T-cell (primary cell): ENCODE measurements at places on chromosomes 2 and 18.
A peak's percentile ranks its signal among the peaks of the same experiment; 100 is the strongest.

- peaks cover 5% of the 10 kb centered on the region for H3K27me3 ChIP-seq
- no peaks in the 10 kb centered on the region for H3K4me1 ChIP-seq
- no peak overlapping the region for H3K27ac ChIP-seq
- H3K4me3 ChIP-seq, result no peak overlapping the region
Observed at GRCh38 chr18:41936471-41937134, 18.4 kb upstream of the PIK3C3 start.

DNA sequence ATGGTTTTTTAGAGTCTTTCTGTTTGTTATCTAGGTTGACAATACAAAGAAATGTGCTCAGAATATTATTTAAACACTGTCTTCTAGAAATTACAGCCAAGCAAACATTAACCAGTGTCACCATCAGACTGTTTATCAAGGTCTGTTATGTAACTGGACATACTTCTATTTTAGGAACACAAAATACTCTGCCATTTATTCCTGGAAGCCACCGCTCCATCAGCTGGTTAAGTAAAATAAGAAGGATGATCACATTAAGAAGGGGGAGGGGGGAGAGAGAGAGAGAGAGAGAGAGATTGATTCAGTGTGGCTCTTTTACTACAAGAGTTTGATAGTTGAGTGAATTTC lies 47.9 kb downstream of the MBP start:
- H3K4me1 ChIP-seq, result peaks cover 63% of the 10 kb centered on the region
- no peaks in the 10 kb centered on the region for H3K27me3 ChIP-seq
- no peak overlapping the region for H3K4me3 ChIP-seq
- peak overlapping the region; percentile 58 for H3K27ac ChIP-seq
- no peak for DNase-seq

DNA sequence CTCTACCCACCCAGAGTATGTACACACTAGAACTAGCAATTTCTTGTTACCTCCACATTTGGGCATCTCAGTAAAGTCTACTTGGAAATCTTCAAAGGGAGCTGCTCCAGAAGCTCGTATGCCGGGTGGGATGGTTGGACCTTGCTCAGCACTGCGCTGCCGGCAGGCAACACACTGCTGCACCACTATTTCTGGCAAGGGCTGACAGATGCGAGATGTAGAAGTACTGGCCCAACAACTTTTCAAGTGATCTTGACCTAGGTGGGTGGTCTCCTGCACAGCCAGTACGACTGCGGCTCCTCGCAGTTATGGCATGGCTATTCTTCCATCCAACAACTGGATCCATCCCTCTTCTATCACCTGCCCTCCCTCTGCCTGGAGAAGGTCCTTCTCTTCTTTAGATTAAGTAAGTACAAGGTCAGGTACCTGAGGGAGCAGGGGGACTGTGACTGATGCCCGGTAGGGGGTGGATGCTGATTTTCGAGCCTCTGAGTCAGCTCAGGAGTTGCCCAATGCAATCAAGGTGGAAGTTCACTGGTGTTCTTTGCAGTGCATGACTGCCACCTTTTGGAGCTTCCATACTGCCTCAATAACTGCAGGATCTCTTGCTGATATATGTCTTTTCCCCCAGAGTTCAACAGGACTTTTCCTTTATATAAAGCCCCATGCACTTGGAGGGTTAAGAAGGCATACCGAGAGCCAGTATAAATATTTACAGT lies 100.4 kb upstream of the SLC1A4 start:
- H3K27me3 ChIP-seq, result no peaks in the 10 kb centered on the region
- no peaks in the 10 kb centered on the region for H3K4me1 ChIP-seq
- H3K4me3 ChIP-seq, result no peak overlapping the region

DNA sequence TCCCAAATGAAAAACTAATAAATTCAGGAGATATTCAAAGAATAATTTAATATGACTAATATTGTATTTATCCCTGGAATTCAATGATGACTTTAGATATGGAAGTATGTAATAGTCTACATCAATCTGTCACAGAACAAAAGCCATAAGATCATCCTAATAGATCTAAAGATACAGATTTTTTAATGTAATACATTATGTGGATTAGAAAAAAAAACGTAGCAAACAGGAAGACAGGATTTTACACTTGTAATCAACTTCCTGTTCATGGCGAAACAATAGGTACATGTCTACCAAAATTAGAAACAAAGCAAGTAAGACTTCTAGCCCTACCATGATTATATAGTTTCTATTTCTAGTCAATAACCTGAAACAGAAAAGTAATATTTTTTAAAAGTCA lies 192.2 kb downstream of the TTC32 start:
- no peaks in the 10 kb centered on the region for H3K4me1 ChIP-seq
- H3K4me3 ChIP-seq, result no peak overlapping the region
- H3K36me3 ChIP-seq, result no peaks in the 10 kb centered on the region
- no peak overlapping the region for H3K27ac ChIP-seq

DNA sequence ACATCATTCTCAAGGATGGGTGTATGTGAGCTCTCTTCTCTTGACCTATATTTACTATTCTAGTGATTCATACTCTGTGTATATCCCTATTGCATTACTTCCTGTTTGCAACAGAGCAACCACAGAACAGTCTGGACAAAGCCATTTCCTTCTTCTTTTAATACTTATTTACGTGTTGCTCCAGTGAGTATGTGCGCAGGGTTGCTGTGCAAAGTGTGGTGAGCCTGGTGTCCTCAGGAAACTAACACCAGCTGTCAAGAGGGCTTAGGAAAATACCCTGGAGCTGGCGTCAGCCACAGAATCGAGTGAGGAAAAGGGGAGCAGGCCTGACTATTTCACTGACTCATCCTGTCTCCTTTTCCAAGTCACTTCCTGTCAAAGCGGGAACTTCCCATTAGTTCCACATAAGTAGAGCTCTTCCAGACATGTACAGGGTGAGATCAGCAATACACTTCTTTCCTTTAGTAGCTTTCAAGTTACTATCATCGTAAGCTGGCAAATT lies 214.1 kb upstream of the COPS8 start:
- DNase-seq, result no peak
- no peaks in the 10 kb centered on the region for H3K4me1 ChIP-seq
- no peak overlapping the region for H3K27ac ChIP-seq
- H3K4me3 ChIP-seq, result no peak overlapping the region

DNA sequence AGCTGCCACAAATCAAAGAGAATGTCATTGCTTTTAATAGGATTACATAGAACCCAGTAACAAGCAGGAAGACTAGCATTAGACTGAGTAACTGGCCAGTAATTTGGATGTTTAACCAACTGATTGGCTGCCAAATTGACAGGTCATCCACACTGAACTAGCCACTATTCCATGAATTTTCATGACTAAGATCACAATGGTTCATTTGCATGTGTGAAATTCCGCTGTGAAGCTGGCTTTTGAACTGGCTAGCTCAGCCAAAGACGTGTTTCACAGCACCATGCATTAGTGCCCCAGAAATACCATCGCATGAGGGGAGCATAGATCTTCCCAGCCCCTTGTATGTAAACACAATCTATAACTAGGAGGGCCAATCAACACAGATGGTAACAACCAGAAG lies 649.8 kb downstream of the ARHGAP15 start:
- DNase-seq, result no peak
- no peak overlapping the region for H3K27ac ChIP-seq
- no peaks in the 10 kb centered on the region for H3K27me3 ChIP-seq
- no peaks in the 10 kb centered on the region for H3K36me3 ChIP-seq
- H3K4me1 ChIP-seq, result no peaks in the 10 kb centered on the region
- no peak overlapping the region for H3K4me3 ChIP-seq

DNA sequence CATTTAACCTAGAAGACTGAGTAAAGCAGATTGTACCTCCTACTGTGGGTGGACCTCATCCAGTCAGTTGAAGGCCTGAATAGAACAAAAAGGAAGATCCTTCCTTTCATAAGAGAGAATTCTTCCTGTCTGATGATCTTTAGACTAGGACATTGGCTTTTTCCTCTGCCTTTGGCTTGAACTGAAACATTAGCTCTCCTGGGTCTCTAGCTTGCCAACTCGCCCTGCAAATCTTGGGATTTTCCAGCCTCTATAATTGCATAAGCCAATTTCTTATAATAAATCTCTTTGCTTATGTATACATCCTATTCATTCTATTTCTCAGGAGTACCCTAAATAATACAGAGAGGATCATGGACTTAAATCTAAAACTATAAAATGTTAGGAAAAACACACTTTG lies 6.2 kb upstream of the KDSR start:
- H3K4me1 ChIP-seq, result no peaks in the 10 kb centered on the region
- H3K27me3 ChIP-seq, result no peaks in the 10 kb centered on the region
- no peak overlapping the region for H3K4me3 ChIP-seq
- DNase-seq, result no peak
- H3K36me3 ChIP-seq, result no peaks in the 10 kb centered on the region

DNA sequence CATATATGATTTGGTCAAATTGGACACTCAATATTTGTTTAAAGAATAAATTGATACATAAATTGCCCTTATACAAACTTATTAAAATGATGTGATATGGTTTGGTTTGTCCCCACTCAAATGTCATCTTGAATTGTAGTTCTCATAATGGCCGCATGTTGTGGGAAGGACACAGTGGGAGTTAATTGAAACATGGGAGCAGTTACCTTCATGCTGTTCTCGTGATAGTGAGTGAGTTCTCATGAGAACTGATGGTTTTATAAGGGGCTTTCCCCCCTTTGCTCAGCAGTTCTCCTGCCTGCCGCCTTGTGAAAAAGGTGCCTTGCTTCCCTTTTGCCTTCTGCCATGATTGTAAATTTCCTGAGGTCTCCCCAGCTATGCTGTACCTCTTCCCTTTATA lies 34.0 kb upstream of the SLC8A1 start:
- H3K4me1 ChIP-seq, result peaks cover 9% of the 10 kb centered on the region
- H3K27me3 ChIP-seq, result no peaks in the 10 kb centered on the region
- no peak overlapping the region for H3K27ac ChIP-seq

GRCh38 chr2:223042704-223043118 lies 9.3 kb upstream of the KCNE4 start:
- no peak for DNase-seq
- no peaks in the 10 kb centered on the region for H3K4me1 ChIP-seq
- no peak overlapping the region for H3K27ac ChIP-seq
- H3K4me3 ChIP-seq, result no peak overlapping the region

DNA sequence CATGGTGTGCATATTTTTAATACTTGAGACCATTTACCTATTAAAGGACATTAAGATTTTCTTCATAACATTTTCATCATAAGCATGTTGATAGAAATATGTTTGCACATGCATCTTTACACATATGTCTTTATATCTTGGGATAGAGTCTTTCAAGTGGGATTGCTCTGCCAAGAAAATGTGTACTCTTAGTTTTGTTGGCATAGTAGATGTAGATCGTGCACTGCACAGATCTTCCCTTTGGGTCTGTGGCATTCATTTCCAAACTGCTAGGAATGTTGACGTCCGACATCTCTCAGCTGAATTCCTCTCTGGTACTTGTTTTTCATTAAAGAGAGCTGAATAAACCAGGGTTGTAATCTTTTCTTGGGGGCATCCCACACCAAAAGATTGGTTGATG lies 183.2 kb upstream of the RPRM start:
- no peaks in the 10 kb centered on the region for H3K27me3 ChIP-seq
- H3K4me1 ChIP-seq, result no peaks in the 10 kb centered on the region
- DNase-seq, result no peak
- no peaks in the 10 kb centered on the region for H3K36me3 ChIP-seq
- no peak overlapping the region for H3K27ac ChIP-seq
- H3K4me3 ChIP-seq, result no peak overlapping the region

- no peak overlapping the region for H3K27ac ChIP-seq
- DNase-seq, result no peak
- H3K4me1 ChIP-seq, result no peaks in the 10 kb centered on the region
- H3K27me3 ChIP-seq, result peaks cover 5% of the 10 kb centered on the region
- H3K36me3 ChIP-seq, result no peaks in the 10 kb centered on the region
- H3K4me3 ChIP-seq, result no peak overlapping the region
Observed at GRCh38 chr2:170284205-170284604, 106.3 kb downstream of the MYO3B start.

DNA sequence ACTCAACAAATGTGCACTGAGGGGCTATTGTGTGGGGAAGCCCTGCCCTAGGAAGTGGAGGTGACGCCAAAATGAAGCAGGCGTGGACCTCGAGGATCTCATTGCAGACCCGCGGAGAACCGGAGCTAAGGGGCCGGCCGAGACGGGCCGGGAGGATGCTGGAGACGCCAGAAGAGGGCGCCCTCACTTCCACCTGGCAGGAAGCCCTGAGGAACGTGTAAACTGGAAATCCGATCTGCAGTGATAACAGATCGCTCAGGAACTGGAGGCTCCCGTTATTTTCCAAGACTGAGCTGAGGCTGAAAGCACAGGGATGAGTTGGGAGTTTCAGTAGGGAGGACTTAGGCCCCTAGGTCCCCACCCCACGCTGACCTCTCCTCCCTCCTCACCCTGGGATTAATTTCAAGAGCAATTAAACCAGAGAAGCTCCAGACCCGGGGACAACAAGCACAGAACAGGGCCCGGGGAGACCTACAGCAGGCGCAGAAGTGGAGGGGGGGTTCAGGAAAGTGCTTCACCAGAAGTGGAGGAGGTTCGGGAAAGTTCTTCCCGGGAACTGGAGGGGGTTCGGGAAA lies 7.7 kb upstream of the COL6A3 start:
- H3K4me1 ChIP-seq, result peaks cover 3% of the 10 kb centered on the region
- peak; percentile 73 for DNase-seq
- peak overlapping the region; percentile 29 for H3K4me3 ChIP-seq
- peaks cover 5% of the 10 kb centered on the region for H3K27me3 ChIP-seq

DNA sequence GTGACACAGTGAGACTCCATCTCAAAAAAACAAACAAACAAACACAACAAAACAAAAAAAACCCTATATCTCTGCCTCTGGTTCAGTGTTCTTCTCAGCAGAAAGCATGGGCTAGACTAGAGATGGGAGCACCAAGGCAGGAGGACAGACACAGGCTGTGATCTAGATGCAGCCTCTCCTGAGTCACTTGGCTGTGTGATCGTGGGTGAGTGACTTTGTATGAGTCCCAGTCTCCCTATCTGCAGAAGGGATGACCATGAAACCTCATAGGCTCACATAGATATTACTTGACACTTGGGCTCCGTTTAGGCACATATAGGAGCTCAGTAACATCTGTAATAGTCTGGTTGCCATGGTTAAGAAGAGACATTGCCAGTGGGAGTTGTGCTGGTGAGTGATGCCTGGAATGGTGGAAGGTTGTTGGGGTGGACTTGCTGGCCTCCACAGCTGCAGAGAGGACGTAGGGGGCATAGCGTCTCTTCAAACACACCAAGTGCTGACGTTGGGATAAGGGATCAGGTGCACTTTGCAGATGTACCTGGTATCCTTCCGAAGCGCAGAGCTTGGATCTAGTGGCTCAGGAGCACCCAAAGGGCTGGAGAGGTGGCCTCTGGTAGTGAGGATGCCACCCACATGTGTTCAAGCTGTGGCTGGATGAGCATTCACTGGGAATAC lies 318.9 kb upstream of the HS6ST1 start:
- no peaks in the 10 kb centered on the region for H3K4me1 ChIP-seq
- H3K27ac ChIP-seq, result no peak overlapping the region
- DNase-seq, result no peak
- H3K4me3 ChIP-seq, result no peak overlapping the region
- H3K36me3 ChIP-seq, result no peaks in the 10 kb centered on the region

DNA sequence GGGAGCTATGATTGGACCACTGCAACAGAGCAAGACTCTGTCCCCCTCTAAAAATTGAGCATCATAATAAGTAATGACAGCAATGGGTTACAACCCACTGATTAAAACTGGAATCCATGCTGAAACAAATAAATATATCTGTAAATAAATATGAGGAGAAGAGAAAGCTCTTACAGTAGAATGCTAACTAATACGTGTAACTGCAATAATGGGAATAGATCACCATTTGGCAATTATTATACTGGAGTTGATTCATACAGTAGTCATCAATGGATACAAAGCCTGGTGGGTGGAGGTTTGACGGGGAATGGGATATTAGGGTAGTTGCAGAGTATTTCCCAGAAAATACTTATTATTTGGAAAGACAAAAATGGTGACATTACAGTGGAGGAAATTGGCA lies 6.1 kb upstream of the INO80B start:
- no peak for DNase-seq
- H3K36me3 ChIP-seq, result no peaks in the 10 kb centered on the region
- no peak overlapping the region for H3K27ac ChIP-seq
